Activated CD4-positive, alpha-beta memory T cell treated with anti-CD3 and anti-CD28 coated beads for 36 hours (primary cell): ENCODE measurements at places on chromosomes 5 and 9.

DNA sequence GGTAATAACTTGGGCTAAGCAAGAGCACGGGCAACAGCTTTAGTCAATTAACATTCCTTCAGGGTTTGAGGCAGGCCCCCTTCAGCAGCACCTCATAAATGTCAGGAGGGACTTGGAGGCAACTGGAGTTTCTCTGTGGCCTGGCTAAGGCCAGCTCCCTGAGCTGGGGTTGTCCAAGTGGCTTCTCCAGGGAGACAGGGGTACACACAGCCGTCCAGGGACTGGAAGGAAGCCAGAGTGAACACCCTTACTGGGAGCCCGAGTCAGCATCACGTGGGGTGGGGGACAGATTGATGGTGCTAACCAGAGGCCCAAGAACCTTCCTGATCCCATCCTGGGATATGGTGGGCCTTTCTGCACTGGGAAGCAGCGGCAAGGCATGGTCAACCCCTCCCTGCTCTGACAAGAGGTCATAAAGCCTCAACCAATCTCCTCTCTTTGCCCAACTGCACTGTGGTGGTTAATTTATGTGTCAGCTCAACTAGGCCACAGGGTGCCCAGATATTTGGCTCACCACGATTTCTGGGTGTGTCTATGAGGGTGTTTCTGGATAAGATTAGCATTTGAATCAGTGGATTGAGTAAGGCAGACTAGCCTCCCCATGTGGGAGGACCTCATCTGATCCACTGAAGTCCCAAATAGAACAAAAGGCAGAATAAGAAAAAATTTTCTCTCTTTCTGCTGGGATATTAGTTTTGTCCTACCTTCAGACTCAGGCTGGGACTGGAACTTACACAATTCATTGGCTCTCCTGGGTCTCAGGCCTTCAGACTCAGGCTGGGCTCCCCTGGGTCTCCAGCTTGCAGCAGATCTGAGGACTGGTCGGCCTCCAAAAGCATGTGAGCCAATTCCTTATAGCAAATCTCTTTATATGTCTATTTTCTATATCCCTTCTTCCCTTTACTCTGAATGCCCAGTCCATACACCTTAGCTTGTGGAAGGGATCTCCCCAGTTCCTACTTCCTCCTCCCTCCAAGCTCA lies 127.2 kb upstream of the LARP1 start:
- no peak for DNase-seq

DNA sequence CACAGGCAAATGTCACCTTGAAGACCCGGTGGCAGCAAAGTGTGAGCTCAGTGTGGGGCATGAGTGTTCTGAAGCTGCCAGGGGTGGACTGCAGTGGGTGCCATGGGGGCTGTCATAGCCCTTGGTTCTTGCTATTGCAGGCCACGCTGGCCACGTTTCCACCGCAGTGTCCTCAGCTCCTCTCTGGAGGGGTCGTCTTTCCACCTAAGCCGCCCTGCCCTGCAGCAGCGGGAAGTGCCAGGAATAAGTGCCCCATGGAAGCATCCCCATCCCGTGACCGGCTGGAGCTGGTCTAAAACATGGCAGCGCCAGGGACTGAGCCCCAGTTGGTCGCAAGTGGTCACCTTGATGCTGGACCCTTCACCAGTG lies 6.9 kb downstream of the OBP2B start:
- DNase-seq = no peak

DNA sequence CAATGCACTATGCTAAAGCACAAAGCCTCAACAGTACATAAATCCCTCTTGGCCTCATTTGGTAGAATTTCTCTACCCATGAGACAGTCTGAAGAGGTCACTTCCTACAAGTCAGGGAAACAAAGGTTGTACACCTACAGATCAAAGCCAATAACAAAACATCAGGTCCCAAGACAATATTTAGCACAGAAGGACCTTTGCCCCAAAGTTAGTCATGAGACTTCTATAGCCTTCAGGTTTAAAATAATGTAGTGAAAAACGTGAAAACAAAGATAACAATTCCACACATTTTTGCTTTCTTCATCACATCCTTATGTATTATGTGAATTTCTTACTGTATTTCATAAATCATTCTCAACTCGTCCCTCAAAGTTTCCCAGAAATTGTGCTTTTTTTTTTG lies 15.8 kb downstream of the AFF4 start:
- DNase-seq = no peak

GRCh38 chr5:139214646-139215045 lies 16.5 kb upstream of the SIL1 start:
- DNase-seq = no peak

- DNase-seq = peak; percentile 88
These were observed 90.6 kb downstream of the RALGPS1 start for GRCh38 chr9:127004946-127005769.

GRCh38 chr5:60634051-60634450 lies 65.9 kb downstream of the DEPDC1B start:
- DNase-seq = no peak

DNA sequence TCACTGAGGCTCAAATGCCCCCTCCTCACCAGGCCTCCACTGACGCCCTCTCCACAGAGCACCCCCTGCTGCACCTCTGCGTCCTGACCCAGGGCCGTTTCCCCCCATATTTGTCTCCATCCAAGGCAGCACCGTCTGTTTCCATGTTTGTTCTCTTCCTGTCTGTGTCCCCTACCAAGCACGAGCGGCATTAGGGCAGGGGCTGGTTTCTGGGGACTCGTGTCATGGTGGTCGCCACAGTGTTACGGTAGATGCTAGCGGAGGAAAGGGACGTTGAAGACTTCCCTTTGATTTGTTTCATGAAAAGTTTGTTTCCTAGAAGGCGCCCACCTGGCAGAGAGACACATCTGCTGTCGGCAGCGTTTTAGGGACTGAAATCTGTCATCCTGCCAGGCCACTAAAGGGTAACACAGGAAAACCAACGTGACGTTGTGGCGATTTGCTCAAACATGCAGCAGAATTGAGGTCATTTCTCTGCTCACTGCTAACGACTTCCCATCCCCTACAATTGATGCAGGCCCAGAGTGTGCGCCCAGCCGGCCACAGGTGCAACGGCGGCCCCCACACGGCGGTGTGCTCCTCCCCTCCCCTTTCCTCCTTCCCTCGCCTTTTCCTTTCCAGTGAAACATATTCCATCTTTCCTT lies 79.3 kb upstream of the IRX4 start:
- DNase-seq = no peak

GRCh38 chr9:5593904-5594303 lies 35.0 kb upstream of the RIC1 start:
- DNase-seq = no peak

DNA sequence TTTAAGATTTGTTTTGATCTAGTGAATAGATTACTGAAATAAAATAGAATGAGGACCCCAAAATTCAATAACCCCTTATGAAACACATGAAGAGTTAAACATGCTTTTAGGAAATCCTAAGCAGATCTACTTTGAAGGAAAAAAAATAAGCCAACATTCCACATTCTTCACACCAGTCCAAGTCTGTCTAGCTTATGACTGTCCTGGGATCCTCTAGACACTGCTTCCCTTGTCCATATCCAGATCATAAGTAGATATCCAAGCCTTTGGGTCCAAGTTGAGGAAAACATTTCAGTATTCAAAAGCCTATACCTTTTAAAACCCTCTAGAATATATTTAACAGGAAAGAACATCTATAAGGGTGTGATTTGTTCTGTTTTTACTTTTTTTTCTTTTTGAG lies 58.8 kb upstream of the MINAR2 start:
- no peak for DNase-seq

DNA sequence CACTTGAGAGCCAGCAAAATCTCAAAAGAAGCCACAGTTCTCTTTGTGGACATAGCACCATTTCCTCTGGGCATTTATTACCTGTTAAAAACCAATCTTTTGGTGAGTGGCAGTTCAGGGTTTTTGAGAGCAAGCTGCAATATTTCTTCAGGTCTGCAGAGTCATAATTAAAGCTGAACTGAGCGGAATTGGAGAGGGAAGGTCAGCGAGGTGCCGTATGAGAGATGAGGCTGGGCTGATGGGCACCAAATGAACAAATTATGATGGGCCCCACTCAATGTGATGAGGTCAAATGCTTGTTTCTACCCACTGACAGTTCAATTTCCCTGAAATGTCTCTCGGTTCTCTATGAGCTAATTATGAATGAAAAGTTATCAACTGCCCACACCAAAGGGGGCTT lies 231.9 kb downstream of the AP3B1 start:
- DNase-seq = no peak

DNA sequence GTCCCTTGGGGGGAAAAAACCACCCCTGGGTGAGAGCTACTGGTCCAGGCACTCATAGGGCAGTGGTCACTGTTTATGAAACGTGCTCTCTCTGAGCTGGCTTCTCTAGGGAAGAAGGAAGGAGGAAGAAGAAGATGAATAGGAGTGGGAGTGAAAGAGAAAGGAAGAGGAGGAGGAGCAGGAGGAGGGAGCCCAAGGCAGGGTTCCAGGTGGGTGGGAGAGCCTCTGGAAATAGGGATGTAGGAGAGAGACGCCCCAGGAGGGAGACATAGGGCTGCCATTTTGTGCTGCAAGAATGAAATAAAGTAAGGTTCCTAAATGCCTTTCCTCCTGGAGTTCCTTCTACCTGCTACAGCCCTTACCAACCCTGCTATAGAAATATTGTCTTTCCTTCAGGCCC lies 65.7 kb downstream of the PCDH1 start:
- no peak for DNase-seq

DNA sequence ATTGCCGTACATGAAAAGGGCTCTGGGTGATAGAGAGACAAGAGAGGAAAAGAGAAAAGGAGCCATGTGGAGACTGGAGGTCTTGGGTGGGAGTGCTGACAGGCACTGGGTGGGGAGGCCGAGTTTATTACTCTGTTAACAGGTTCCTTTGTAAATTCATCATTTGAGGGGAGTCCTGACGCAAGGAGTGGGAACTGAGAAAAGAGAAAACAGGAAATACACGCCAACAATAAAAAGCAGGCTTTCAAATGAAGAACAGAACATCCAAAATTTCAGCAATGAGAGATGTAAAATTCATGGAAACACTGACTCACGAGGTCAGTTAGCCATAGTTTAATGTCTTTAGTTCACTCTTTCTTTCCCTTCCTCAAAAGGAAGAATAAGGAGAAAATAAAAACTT lies 342.8 kb downstream of the TMEM167A start:
- no peak for DNase-seq

DNA sequence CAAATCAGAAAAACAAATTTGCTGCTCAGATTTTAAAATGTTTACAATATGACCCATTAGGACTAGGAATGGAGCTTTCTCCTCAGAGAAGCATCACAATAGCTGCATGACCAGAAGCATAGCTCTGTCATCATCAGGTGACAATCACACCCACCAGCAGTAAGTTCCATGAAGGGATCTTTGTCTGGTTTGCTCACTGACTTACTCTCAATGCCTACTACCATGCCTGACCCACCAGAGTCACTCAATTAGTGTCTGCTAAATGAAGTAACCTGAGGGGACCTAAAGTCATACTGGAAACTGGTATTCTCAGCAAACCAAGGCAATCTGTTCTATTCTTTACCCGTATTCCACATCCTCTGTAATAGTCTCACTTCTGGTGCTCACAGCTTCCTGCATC lies 7.7 kb downstream of the ERMP1 start:
- no peak for DNase-seq

- DNase-seq = no peak
These were observed 1.3 kb downstream of the SPTAN1 start for GRCh38 chr9:128553728-128554127.
